ENCODE measurements at places on chromosomes 2 and 18. TPM values are rescaled to one million over a fixed set of nuclear protein-coding genes. Genes with fewer than 3 reads are reported as not detected.

The SLC38A11 gene
- total RNA-seq: not detected

The SIX3 gene
- 0.58 TPM for total RNA-seq

The ALPI gene
- total RNA-seq: not detected

The UGT1A10 gene
- not detected for total RNA-seq

The KCNG2 gene
- not detected for total RNA-seq

The SCN1A gene
- not detected for total RNA-seq

Data from A549 treated with CORT108297 at 1 μM for 4 hours (cell line).